ENCODE measurements at places on chromosomes 3 and 15.
A peak's percentile ranks its signal among the peaks of the same experiment; 100 is the strongest.

DNA sequence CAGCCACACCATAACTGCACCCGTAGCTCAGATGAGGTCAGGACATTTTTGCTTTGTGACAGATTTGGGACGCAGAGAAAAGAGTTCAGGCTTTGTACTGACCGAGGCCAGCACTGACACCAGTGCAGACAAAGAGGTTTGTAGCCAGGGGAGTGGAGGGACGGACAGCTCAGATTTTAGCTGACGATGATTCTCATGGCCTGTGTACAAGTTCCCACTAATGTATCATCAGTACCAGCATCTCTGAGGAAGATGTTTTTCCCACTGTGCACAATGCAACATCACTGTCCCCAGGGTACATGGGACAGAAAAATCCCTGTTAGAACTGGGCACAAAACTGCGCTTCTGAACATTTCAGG, 112.7 kb downstream of the SLCO3A1 start:
- peak; percentile 52 for DNase-seq

DNA sequence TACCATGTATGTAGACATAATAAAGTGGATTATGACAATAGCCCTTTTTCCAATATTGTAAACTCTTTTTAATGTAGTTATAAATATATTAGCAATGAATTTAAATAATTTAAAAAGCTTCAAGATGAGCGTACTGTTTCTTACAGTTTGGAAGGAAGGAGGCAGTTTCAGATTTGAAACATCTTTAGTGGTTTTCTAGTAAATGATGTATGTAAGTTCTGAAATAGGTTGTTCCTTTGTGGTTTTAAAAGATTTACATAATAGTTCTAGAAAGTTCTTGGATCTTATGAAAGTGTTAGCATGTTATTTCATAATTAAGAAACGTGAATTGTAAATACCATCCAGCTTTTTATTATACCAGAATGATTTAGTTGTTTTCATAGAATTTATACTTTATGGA, 16.0 kb downstream of the DNAJC19 start:
- DNase-seq: no peak

DNA sequence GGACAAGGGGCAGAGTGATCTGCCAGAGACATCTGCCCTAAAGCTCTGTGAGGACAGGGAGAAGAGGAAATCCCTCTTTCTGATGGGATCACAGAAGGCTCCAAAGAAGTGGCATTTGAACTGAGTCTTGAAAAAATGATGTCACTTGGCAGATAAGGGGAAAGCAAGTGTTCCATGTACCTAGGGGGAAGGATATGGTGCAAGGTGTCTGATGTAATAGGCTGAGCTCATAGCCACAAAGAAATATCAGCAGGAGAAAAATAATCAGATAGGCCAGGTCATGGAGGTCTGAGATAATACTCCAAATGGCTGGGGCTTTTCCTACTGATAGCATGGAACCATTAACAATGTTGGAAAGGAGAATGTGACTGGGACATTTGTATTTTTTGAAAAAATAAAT, 468.4 kb upstream of the MDFIC2 start:
- no peak for DNase-seq

DNA sequence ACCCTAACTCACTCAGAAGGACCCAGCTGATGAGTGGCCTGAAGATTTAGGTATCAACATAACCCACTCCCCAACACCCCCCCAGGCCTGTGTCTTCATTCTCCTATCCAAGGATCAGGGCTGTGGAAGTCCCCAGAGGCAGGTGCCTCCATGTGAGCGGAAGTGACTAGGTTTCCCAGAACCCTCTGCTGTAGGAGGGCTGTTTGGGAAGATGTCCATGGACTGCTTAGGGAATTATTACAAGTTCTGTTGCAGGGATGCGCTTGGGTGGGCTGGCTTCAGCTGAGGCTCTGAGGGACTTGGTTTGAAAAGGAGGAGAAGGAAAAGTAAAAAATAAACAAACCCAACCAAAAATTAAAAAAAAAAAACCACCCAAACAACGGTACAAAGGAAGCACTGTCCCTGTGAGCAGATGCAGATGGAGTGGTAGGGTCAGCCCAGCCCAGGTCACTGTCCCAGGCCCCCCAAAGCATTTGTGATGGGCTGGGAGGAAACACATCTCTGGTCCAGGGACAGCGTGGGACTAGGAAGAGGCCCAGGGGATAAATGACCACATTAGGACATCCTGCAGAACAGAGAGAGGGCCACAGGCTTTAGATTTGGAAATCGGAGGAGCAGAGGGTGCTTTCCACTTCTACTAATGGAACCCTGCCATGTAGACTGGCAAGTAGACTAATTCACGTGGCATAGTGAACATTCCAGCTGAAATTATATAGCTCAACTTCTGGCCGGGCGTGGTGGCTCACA, 12.2 kb upstream of the APOD start:
- DNase-seq: no peak

- no peak for DNase-seq
Observed at GRCh38 chr15:70027518-70027917, 70.2 kb downstream of the TLE3 start.

- no peak for DNase-seq
Observed at GRCh38 chr3:36372534-36372935, 7.8 kb upstream of the STAC start.

- no peak for DNase-seq
Observed at GRCh38 chr15:60589728-60590127, 110.8 kb upstream of the ICE2 start.
